PC-3 (cell line): ENCODE measurements at places on chromosomes 13 and 19.

- DNase-seq: no peak
Measured at GRCh38 chr19:13930402-13930801, 7.8 kb downstream of the PODNL1 start.

- DNase-seq: peak; percentile 98
Measured at GRCh38 chr19:17797424-17798201, 2.7 kb downstream of the B3GNT3 start.

DNA sequence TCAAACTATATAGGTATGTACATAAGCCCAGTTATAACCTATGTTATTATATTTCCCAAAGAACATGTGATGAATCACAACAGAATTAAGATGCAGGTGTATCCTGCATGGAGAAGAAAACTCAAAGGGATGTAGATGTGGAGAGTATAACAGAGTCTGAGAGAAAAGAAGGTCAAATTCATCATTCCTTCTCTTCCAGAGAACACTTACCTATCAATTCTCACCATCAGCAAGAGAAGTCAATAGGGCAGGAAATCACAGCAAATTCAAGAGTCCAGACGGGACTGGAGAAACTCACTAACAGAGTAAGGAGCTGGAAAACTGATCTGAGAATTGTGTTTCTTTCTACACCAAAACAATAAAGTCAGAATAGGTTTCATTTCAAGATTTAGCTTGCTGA lies 28.4 kb downstream of the DIAPH3 start:
- DNase-seq: no peak

DNA sequence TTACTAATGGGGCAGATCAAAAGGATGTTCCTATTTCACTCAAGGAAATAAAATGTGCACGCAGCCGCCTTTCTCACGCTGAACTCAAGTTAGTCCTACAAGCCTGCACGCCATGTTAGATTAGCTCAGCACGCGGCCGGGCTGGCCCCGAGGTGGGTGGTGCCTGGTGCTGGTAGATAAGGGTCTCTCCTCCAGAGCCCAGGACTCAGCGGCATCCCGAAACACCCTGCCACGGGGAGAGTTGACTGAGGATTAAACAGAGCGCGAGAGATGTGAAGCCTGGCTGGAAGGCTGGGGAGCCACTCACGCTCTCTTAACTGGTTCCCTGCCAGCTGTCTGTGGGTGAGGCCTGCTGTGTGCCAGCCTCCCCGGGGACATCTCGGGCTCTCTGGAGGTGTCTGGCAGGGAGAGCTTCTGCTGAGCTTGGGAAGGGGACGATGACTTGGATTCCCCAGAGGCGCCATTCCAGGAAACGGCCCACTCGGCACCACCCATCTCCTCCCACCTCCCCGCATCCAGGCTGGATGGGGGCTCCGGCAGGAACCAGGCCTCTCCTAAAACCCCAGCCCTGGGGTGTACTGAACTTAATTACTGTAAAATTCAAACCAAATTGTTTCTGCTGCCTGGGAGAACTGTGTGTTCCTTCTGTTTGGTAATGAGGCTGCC lies 122.2 kb downstream of the KDM4B start:
- no peak for DNase-seq

- DNase-seq: no peak
Measured at GRCh38 chr13:49424011-49424560, 19.8 kb downstream of the CAB39L start.

DNA sequence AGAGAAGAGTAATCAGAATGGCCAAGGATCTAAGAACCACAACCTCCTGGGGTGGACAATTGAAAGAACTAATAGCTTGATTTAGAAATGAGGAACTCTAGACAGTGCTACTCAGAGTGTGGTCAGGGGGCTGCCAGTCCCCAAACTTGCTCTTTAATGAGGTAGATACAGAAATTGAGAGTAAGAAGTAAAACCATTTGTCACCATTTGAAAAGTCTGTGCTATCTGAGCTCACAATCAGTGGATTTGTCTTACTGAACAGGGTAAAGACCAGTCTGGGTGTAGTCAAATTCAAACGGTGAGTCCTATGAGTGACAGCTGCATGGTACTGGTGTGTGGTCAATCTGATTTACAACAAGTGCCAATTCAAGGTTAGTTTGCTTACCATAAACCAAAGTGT lies 118.9 kb downstream of the KL start:
- DNase-seq: no peak

DNA sequence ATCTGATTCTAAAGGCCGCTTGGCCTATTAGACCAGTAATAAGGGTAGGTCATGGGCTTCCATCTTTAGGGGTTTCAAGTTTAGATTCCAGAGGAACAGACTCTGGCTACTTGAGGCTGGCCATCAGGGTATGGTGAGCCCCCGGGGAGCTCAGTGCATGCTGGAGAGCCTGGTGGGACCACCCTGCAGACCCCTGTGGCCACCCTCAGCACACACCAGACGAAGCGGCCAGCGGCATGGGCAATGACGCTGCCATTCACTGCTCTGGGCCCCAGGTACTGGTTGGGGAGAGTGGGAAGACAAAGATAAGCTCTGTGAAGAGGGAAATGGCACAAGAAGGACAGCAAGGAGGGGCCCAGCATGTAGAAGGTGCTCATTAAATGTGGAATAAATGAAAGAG lies 98.8 kb upstream of the SLC15A1 start:
- no peak for DNase-seq

- no peak for DNase-seq
Measured at GRCh38 chr19:2575734-2576481, 100.0 kb downstream of the GADD45B start.

DNA sequence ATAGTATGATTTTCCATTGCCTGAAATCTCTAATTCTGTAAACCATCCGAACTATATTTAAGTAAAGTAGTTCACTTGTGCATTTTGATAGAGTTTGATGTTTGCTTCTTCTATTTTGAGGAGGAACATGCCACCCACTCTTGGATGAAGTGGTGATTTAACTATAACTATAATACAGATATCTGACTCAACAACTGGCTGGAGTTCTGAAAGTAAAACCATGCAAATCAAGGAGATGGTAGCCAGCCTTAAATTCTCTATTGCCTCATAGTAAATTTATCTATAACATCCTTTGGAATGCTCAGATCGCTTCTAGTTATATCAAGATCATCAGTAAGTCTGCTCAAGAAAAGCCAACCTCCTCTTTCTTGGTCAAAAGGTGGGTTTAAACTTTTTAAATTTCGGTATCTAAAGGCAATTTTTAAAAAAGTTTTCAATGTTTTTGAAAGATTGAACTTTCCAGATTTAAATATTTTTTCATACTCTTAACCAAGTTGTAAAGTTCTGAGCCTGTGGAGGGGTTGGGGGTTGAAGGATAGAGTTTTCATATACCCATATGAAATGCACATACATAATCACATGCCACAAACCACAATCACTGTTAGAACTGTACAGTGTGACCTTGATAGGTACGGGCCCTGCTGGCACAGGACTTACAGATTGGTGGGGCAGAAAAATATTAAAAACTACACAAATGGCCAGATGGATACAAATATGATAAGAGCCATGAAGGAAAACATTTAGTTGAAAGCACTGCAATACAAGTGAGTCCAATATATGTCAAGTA lies 90.5 kb upstream of the RFC3 start:
- DNase-seq: no peak

DNA sequence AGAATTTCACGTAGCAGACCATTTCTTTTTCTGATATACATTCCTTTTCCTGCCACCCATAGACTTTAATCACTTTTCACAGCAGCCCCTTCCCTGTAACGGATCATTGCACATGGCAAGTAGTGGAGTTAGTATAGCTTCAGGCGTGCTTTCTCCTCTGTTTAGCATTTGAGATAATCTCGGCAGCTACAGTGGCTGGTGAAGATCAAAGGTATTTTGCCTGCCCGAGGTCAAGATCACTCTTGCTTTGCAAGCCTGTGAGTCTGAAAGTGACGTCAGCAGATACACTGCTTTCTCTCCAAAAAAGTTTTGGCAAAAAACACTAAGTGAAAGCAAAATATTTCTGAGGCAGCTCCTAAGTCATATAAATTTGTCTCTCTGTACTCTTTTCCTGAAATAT lies 260.0 kb downstream of the NDFIP2 start:
- no peak for DNase-seq

GRCh38 chr19:5001615-5002014 lies 32.7 kb downstream of the KDM4B start:
- DNase-seq: peak; percentile 76

- DNase-seq: peak; percentile 42
Measured at GRCh38 chr19:36060430-36060829, 5.7 kb downstream of the WDR62 start.

GRCh38 chr19:664913-665443 lies 2.0 kb upstream of the RNF126 start:
- peak; percentile 82 for DNase-seq

GRCh38 chr19:38394488-38394887 lies 6.0 kb downstream of the SPRED3 start:
- DNase-seq: no peak

DNA sequence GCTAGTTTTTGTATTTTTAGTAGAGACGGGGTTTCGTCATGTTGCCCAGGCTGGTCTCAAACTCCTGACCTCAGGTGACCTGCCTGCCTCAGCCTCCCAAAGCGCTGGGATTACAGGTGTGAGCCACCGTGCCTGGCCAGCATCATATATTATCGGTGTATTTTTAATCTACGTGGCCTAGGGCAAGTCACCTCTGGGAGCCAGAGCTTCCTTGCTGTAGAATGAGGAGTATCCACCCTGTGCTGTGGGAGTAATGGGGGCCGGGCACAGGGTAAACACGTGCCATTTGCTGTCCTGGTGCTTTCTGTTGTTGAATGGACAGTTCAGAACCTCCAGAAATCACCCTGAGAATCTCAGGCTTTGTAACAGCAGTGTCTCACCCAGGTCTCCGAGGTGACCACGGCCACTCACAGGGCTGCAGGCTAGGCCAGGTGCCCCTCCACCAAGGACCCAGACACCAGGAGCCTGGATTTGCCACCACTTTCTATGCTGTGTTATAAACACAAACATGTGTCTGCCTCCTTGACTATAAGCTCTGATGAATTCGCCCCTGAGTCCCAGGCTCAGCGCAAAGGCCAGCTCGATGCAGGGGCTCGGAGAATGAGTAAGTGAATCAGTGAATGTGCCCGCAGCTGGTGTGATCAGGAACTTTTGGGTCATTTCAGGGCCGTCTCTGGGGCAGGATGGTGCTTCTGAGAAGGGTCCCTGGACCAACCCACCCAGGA lies 22.7 kb downstream of the POP4 start:
- no peak for DNase-seq

- peak; percentile 68 for DNase-seq
Measured at GRCh38 chr13:73018336-73018735, 40.5 kb upstream of the KLF5 start.

GRCh38 chr13:106550570-106551135 lies 15.2 kb upstream of the EFNB2 start:
- DNase-seq: no peak

GRCh38 chr13:23609414-23609760 lies 39.2 kb downstream of the TNFRSF19 start:
- DNase-seq: peak; percentile 55

DNA sequence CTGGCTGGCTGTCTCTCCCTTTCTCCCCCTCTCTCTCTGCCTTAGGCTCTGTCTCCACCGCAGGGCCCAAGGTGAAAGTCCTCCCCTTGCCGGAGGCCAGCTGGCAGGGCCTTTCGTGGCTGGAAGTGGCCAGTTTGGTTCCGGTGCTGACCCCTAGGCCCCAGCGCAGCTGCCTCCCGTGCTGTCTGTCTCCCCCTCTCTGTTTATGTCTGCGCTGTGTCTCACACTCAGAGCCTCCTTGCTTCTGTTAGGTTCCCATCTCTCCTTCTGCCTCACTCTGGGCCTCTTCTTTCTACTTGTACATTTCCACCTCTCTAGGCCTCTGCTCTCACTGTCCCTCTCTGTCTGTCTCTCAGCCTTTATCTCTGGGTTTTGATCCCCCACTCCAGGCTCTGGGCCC lies 13.1 kb downstream of the CCDC97 start:
- no peak for DNase-seq

GRCh38 chr13:32431361-32431760 lies 3.4 kb upstream of the N4BP2L1 start:
- no peak for DNase-seq

DNA sequence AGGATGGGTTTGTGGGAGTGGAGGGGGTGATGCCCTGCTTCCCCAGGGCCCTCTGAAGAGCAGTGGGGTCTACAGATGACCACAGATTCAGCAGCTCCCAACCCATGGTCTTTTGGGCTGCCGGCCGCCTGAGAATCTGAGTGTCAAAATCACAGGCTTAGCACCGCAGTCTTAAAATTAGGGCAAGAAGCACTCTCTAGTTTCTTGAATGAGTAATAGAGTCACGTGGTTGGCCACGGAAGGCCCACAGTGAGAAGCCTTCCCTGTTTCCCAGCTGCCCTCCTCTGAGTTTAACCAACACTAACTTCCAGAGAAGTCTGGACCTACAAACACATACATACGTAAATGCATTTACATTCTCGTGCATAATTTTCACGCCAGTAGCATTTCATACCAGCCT lies 5.2 kb downstream of the PRMT1 start:
- DNase-seq: no peak

DNA sequence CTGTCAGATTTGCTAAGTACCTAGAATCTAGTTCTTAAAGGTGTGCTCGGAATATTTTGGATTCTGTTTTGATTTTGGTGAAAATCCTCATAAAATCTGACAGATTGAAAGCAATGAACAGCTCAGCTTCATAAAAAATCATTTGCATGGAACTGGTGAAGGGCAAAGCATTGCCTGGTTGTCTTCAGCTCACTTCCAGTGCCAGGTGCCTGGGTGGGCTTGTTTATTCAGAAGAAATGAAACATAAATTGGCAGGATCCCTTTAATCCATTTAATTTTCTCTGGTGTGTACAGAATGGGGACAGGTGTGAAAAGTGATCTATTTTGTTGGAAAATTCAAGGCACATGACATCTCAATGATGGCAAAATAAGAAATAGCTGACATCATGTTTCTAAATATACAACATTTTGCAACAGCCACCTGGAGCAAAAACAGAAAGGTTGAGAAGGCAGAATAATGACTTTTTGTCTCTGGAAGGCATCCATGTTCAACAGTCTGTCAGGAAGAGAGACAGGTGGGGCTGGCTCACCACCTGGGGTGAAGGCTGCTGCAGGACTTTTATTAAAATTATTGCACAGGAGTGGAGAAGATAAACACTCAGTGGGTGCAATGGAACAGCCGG lies 52.2 kb downstream of the RFC3 start:
- DNase-seq: no peak

DNA sequence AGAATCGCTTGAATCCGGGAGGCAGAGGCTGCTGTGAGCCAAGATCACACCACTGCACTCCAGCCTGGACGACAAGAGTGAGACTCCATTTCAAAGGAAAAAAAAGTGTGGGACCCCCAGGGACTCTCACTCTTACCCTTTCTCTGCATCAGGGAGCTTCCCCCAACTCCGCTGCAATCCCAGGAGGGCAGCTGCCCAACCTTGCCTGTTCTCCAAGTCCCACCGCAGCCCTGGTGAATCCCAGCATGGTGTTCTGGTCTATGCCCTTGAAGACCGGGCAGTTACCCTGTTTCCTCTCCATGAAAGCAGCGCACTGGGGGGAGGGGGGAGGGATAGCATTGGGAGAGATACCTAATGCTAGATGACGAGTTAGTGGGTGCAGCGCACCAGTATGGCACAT lies 35.7 kb upstream of the DPRX start:
- no peak for DNase-seq

DNA sequence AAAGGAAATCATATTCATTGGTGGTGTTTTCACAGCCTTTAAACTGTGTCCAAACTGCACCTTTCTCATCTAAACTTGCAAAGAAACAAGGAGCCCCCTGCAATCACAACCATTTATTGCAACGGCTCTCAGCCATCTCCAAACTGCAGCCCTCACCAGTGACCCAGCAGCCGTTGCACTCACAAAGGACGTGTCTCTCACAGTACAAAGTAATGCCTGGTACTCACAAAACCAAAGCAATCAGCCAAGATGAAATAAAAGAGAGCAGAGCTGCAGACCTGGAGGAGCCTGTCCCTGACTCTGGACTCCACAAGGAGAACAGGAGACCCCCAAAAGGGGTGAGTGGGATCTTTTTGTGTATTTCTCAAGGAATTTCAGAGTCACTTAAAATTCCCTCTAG lies 20.2 kb upstream of the CEACAM21 start:
- no peak for DNase-seq
